ENCODE measurements at places on chromosomes 6 and 20.

DNA sequence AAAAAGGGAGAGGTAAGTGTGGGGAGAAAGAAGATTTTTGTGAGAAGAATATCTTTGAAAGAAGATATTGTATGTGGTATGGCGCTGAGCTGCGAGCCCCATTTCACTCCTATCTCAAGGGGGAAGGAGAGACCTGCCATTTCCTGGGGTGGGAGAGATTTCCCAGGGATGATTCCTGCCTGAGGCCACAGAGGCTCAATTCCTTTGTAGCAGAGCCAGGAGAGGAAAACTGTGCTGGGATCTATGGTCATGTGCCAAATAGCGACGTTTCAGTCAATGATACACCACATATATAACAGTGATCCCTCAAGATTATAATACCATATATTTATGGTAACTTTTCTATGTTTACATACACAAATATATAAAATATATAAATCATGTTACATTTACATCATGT is 28.9 kb downstream of the TCF21 start:
- no peak for DNase-seq

DNA sequence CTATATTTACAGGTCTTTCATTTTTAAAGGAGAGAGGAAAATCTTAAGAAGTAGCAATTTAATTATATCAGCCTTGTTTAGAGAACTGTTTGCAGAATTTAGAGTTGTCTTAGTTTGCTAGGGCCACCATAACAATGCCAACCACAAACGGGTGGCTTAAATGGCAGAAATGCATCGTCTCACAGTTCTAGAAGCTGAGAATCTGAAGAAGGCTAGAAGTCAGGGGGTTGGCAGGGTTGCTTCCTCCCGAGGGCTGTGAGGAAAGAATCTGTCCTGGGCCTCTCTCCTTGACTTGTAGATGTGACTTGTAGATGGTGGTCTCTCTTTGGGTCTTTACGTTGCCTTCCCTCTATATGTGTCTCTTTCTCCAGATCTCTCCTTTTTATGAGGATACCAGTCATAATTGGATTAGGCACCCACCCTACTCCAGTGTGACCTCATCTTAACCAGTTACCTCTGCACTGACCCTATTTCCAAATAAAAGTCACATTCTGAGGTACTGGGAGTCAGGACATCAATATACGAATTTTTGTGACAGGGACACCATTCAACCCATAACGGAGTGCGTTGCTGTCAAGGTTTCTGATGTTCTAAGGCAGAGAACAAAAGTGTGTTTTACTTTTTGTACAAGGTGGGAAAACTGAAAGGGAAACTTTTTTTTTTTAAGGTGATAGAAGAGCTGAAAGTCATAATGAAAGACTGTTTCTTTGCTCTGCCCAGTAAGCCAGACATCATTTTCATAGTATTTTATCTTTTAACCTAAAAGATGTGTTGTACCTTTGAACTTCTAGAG is 84.4 kb downstream of the SAMD3 start:
- no peak for DNase-seq

DNA sequence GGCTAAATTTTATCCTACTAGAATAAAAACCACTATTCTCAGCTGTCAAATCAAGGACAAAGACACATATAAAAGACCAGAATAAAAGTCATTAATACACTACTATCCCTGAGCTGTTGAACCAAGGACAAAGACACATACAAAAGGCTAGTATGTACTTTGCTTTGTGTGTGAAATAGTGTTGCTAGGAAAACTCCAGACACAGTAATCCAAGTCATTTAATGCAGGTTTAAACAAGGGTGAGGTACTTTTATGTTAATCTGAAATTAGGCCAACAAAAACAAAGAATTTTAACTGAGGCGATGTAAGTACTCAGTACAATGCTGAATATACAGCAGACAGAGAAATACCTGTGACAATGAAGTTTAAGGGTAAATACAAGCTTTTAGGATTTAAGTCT is 18.9 kb downstream of the GCLC start:
- no peak for DNase-seq

DNA sequence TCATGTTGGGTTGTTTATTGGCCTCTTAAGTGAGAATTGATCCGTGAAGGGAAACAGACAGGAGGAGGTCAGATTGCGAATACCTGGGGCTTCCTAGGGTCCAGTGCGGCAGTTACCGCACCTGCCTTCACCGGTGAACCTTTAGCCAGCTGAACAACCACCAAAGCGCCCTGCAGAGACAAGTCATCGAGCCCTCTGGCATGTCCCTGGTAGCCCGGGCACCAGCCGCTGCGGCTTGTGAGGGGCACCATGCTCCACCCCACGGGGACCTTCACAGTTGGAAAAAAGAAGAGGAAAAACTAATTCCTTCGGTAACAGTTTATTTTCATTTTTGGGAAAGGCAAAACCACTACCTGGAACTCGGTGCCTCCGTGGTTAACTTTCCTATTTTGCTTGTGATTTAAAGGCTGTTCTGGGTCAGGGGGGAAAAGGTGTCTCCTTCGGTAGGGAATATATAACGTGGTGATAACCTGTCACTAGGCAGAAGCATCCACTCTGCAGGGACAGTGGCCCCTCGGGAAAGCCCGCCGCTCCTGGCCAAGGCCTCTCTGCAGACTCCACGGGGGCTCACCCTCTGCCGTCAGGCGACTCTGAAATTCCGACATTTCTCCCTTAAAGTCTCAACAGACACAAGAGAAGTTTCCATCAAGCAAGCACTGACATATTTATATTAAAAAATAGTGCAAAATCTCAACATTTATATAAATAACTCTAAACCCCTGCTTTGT is 30.7 kb upstream of the ZBP1 start:
- no peak for DNase-seq

DNA sequence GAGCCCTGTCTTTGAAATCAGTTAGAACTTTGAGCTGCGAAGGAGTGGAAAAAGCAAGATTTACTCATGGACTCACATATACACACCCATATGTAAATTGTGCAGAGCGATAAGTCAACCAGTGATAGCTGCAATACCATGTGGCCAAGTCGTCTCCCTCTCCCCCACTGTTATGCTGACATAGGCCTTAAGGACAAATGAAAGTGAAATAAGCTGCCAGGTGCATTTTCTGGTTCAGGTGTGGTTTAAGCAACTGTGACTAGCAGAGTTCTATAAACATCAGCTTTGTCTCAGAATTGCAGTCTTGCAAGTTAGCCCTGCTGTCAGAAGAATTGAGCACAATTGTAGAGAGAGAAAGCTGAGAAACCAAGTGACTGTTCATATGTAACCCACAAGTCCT is 9.6 kb downstream of the FAM83B start:
- DNase-seq = no peak

- DNase-seq = no peak
Measured at GRCh38 chr6:76942203-76942966, 520.9 kb downstream of the HTR1B start.

- no peak for DNase-seq
Measured at GRCh38 chr6:118252474-118252873, 295.6 kb upstream of the PLN start.

DNA sequence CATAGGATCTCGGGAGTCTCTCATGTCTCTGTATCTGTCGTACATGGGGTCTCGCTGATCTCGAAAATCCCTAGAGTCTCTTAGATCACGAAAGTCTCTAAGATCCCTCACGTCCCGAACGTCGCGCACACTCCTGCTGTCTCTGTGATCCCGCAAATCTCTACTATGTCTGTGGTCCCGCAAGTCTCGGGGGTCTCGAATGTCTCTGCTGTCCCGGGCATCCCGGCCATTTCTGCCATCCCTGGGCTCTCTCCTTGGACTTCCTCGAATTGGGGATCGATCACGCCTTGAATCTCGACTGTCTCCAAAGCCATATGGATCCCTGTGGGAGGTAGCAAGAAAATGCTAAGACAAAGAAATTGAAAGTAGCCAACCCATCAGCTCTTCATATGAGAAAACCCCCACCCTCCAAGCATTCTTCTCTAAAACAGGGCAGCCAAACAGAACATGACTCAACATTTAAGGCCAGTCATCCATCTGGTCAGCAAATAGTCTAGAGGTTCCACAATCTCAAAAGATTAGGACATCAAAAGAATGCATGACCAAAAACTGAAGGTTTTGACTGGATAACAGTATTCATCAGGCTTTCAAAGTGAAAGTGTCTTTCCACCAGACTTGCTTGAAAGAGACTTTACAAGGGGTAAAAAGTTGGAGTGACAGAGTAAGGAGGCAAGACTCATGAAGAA is 19.4 kb downstream of the NCOA5 start:
- DNase-seq = no peak

DNA sequence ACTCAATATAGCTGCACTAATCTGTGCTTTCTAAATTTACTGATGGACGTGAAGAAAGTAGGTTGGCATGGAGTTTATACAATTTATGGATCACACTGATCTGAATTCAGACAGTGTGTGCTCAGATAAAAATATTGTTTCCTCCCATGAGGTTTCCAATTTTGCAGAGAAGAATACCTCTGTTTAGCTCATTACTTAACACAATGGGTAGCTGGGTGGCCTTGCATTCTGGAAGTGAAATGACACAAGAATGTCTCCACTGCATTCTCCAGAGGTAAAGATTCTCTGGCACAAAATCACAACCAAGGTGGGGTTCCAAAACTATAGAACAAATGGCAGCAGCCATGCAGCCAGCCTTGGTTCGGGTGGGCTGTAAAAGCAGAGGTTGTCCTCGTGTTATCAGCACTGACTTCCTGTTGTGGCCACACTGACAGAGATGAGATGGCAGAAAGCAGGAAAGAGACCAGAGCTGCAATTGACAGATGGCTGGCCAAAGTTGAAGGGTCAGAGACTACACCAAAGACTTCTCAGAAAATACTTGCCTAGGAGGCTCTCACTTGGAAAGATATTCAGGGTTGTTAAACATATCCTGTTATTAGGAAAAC is 50.2 kb downstream of the HDAC2 start:
- DNase-seq = no peak

DNA sequence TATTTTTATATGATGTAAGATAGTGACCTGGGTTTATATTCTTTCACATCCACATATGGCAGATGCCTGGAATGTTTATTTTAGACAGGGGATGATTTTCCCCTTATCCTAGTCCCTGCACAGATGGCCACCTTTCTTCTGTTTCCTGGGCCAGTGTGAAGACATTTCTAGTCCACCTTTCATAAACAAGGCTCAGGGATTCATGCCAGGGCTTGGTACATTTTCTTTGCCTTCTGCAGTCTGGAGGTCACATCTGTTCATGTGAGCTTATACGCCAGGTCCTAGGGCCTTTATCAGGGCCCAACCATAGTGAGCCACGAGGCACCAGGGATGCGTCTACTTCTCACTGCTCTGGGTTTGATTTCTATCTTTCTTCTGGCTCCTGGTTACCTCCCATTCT is 38.0 kb upstream of the ERVFRD-1 start:
- DNase-seq = no peak

DNA sequence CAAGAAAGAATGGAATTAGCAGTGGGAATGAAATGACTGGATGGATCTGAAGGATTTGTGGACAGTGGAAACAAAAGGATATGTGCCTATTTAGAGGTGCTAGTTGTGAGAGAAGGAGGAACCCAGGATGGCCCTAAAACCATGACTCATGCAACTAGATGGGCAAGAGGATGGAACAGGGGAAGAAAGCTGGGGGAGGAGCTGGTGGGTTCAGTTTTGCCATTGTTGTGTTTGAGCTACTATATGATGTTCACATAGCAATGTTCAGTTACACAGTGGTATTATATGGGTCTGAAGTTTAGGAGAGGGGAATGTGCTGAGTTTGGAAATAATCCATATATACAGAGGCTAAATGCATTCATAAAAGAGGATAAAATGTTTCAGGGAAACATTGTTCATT is 125.7 kb upstream of the SSTR4 start:
- DNase-seq = no peak

DNA sequence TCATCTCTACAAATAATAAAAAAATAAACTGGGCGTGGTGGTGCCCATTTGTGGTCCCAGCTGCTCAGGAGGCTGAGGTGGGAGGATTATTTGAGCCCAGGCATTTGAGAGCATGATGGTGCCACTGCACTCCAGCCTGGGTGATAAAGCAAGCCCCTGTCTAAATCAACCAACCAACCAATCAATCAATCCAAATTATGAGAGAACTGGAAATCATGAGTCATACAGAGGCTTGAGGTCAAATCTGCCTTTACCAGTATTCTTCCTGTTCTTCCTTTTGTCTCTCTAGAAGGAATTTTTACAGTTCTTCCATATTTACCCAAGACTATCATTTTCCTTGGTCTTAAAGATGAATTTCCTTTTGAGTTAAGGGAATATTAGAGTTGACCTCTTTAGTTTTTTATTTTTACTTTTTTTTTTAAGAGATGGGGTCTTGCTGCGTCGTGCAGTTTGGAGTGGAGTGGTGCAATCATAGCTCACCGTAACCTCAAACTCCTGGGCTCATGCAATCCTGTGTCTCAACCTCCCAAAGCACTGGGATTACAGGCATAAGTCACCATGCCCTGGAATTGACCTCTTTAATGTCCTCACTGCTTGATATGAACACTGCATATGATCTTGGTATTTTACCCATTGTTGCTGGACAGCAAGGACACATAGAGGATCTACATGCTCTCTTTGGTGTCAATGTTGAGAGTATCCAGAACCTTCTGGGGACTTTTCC is 44.1 kb upstream of the TXNDC5 start:
- DNase-seq = no peak

GRCh38 chr6:90230548-90231215 is 66.0 kb downstream of the BACH2 start:
- no peak for DNase-seq

- no peak for DNase-seq
Measured at GRCh38 chr20:33604991-33605370, 57.1 kb upstream of the C20orf144 start.

GRCh38 chr6:29941016-29941415 is 1.3 kb upstream of the HLA-A start:
- no peak for DNase-seq

DNA sequence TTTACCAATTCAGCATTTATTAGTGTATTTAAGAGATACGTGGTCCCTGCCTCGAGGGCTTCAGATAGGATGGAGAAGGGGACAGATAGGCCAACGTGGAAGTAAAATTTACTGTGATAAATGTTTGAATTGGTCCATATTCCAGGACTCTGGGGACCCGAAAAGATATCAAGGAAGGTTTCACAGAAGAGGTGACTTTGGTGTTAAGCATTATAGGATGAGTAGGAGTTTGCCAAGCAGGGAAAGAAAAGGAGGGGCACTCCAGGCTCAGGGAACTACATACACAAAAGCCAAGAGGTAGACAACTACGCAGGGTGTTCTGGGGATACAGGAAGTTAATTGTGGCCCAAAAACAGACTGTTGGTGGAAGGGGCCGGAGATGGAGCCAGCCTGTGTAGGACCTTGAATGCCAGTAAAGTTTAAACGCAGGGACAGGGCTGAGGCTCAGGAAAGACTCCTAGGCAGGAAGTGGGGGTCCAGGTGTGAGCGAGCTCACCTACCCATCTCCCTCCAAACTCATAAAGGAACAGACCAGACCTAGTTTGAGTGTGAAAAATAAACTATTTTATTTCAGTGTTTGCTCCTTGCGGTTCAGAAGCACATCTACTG is 37.0 kb downstream of the TGM2 start:
- DNase-seq = no peak

Data from neuronal stem cell (in vitro differentiated cells).